Fibroblast of the aortic adventitia (primary cell): ENCODE measurements at places on chromosomes 4 and X.

GRCh38 chrX:125205133-125205917, 114.3 kb upstream of the TEX13C start:
- no peak for DNase-seq

DNA sequence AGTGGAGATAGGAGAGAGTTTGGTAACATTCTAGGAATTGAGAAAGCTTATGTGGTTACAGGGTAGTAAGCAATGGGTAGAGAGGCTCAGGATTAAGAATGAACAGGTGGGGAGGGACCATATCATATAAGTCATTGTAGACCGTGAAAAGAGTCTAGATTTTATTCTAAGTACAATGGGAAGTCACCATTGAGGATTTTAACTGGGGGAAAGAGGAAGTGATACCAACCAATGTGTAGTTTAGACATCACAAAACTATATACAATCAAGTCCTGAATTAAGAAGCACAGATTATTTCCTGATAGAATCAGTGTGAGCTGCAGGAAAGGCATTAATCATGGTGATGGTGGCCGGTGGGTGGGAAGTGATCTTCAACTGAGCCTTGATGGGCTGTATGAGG, 178.3 kb upstream of the ZIC3 start:
- DNase-seq, result no peak

- no peak for DNase-seq
Observed at GRCh38 chr4:45100956-45101818, 374.8 kb upstream of the GNPDA2 start.

- DNase-seq, result no peak
Observed at GRCh38 chrX:7269991-7270390, 122.0 kb upstream of the PUDP start.

DNA sequence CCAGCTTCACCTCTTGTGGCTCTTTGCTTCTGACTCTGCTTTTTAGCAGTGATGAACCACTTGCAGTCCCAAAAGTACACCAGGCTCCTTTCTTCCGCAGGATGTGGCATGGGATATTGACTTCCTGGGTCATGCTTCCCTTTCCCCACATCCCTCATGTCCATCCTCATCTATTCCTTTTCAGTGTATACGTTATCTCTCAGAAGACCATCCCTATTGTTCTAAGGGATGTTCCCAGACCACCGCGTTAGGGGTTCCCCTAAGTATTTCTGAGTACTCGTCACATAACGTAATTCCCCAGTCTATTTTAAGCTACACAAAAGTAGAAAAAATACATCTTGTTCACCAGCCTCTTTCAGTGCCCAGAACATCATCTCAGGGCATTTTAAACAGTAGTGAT, 71.1 kb upstream of the NLGN4X start:
- no peak for DNase-seq

- DNase-seq, result peak; percentile 47
Observed at GRCh38 chrX:148049441-148049840, 68.3 kb downstream of the FMR1NB start.

GRCh38 chrX:12794654-12795053, 3.4 kb downstream of the PRPS2 start:
- DNase-seq, result peak; percentile 20

DNA sequence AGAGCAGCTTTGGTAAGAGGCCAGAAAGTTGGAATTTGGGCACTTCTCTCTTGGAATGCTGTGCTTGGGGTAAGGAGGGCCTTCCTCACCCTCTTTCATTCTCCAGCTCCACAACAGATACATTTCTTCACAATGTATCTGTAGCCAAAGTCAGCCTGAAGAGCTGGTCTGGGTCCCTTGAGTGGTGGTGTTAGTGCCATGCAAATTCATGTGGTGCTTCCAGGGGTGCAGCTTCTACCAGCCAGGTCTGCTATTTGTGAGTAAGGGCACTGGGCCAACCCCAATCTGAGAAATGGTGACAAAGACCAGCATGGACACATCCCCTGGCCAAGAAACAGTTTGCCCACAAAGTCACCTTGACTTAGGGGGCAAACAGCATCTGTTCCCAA, 17.8 kb downstream of the AMER1 start:
- DNase-seq, result no peak

DNA sequence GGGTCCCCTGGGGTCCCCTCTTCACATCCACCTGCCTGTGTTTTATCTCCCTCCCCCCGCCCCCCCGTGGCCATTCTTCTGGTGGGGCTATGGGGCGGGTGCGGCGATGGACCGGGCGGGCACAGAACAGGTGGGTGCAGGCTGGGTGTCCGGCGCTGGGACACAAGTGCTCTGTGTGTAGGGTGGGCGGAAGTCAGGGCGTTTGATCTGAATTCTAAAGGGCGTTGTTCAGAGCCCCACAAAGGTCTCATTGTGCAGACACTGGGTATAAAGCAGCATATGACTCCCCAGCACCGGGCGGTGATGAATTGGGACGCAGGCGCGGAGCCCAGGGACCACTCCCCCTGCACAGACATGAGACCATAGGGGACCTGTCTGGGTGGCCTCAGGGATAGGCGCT, at the start of gene GJB1:
GJB1 (plus strand) TSS at position 296 of the 400 bp plus-strand sequence. CDS start 484 bp downstream, outside the sequence.
- no peak for DNase-seq

DNA sequence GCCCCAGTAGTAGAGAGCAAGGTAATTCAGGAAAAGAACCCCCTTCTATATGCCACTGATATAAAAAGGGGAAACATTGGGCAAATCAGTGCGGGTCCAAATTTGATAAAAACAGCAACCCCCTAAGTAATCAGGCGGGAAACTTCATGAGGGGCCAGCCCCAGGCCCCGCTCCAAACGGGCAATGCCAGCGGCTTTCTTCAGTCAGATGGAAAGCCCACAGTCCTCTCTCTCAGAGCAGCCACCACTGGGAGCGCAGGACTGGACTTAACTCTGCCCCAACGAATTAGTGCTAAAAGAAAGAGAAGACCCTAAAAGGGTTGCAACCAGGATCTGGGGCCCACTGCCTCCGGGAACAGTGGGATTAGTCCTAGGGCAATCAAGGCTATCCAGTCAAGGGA, 9.9 kb downstream of the MAGEA11 start:
- DNase-seq, result no peak

- DNase-seq, result peak; percentile 22
Observed at GRCh38 chrX:67546496-67547423, 2.9 kb downstream of the AR start.

GRCh38 chr4:184030036-184030435, 124.9 kb downstream of the STOX2 start:
- no peak for DNase-seq

GRCh38 chr4:173735049-173735448, 205.0 kb upstream of the HAND2 start:
- DNase-seq, result peak; percentile 81

- DNase-seq, result peak; percentile 28
Observed at GRCh38 chr4:145868637-145869409, 69.8 kb downstream of the ZNF827 start.

DNA sequence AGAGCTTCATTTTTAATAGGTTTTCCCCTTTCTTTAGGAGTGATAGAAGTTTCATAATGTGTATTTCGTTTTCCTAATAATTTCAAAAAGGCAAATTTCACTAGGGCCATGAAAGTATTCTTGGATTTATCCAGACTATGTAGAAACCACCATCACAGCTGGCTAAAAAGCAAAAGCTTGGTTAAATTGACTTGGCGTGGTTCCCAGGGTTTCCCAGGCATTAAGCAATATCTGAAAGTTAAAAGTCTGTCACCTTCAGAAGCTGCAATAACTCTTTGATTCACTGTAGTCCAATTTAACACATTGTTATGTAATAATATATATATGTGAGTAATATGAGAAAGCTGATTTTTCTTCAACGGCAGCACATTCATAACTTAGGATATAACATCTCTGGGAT, 38.3 kb downstream of the NDNF start:
- peak; percentile 74 for DNase-seq

DNA sequence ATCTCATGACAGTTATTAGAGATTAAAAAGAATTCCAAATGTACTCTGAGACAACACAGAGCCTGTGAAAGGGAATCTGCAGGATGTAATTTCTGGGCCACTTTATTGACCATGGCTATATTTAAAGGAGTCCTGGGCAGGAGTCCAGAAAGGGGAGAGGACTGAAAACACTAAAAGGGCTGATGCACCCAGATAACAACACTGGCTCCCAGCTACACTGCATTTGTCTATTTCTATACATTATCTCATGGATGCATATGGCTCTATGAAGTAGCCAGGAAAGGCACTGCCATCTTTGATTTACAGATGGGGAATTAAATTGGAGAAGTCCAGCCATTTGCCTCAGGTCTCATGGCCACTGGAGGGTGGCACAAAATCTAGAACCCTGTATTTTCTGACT, 56.0 kb downstream of the MED28 start:
- DNase-seq, result no peak

DNA sequence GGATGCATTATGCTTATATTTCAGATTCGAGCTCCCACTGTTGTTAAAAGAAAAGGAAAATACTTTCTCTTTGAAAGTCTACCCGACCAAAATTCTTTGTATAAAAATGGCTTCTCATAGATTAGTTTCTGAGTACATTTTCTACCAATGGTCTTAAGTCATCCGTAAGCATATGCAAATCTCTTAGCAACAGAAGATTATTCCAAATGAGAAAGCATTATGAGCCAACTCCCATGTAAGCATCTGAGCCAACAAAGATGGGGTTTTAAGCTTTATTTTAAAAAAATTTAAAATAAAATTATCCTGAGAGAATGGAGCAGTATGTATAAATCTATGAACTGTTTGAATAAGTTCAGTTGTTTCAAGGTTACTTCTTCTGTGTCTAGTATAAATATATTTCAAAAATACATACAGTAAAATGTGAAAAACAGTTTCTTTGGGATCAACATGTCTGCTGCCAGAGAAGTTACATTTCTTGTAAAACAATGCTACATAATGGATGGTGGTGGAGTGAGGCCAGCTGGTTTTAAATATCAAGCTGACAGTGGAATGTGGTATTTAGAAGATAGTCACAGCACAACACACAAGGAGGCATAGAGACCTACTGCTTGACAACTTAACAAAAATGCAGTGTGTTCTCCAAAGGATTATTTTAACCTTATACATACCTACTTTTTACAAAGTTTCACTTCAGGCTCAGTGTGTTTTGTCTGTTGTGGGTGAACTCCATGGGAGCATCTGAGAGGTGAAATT, 199.5 kb upstream of the DIPK2B start:
- DNase-seq, result peak; percentile 78

DNA sequence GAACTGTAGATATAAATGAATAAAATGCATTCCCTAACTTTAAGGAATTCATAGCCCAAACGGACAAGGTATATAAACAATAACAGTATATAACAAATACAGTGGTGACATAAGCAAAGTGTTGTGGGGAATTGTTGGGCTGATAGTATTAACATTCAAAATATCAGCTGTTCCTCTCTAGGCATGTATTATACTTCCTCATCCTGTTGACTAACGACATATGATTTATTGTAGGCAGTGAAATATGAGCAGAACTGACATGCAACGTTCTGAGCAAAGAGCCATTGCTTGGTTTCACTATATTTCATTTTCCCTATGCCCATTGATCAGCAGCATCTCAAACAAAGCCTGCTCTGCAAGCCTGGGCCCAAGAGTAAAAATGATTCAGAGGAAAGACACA, 143.9 kb downstream of the PTCHD1 start:
- no peak for DNase-seq

- DNase-seq, result no peak
Observed at GRCh38 chrX:13955975-13956374, 73.7 kb downstream of the GEMIN8 start.

DNA sequence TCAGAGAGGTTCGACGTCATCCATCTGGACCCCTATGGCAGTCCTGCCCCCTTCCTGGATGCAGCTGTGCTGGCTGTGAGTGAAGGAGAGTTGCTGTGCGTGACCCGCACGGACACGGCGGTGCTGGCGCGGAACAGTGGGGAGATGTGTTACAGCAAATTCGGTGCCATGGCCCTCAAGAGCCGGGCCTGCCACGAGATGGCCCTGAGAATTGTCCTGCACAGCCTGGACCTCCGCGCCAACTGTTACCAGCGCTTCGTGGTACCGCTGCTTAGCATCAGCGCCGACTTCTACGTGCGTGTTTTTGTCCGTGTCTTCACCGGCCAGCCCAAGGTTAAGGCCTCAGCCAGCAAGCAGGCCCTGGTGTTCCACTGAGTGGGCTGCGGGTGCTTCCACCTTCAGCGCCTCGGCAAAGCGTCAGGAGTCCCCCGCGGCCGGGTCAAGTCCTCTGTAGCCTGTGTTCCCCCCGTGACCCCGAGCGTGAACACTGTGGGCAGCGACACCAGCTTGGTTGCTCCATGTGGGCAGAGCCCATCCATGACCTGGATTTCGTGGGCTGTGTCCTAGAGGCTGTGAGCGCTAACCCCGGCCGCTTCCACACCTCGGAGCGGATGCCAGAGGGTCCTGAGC, 186.7 kb upstream of the SLITRK2 start:
- no peak for DNase-seq

DNA sequence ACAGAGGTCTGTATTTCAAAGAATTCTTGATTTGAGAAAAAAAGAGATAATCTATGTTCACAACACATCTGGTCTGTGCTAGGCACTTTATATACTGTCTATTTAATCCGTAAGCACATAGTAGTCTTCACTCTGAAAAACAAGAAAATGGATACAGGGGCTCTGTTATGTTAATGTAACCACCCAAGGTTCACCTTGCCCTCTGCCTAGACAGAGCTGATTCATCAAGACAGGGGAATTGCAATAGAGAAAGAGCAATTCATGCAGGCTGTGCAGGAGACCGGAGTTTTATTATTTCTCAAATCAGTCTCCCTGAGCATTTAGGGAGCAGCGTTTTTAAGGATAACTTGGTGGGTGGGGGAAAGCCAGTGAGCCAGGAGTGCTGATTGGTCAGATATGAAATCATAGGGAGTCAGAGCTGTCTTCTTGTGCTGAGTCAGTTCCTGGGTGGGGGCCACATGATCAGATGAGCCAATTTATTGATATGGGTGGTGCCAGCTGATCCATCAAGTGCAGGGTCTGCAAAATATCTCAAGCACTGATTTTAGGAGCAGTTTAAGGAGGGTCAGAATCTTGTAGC, 92.9 kb upstream of the TNIP3 start:
- no peak for DNase-seq

GRCh38 chr4:155659176-155659575, 7.5 kb upstream of the GUCY1A1 start:
- DNase-seq, result no peak

- no peak for DNase-seq
Observed at GRCh38 chr4:151882072-151882803, 121.4 kb upstream of the GATB start.

GRCh38 chr4:47017081-47017480, 14.3 kb upstream of the GABRB1 start:
- no peak for DNase-seq

DNA sequence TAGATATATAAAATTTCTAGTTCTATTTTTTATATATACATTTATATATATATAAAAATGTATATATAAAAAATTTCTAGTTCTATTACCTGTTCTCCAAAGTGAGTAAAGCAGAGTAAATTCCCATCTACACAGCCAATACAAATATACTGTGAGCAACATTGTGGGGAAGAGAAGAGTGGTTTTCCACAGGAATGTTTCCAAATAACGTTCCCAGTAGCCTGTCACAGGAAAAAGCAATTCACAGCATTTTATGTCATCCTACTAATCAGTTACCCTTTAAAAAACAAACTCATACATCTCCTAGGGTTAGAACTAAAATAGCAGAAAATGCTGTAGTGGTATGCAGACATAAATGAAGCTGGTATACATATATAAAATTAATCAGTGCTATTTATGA, 44.5 kb downstream of the AASDH start:
- no peak for DNase-seq
